ENCODE measurements at places on chromosomes 1 and 21.

GRCh38 chr1:82048596-82048995 is 247.9 kb downstream of the ADGRL2 start:
- DNase-seq: no peak

DNA sequence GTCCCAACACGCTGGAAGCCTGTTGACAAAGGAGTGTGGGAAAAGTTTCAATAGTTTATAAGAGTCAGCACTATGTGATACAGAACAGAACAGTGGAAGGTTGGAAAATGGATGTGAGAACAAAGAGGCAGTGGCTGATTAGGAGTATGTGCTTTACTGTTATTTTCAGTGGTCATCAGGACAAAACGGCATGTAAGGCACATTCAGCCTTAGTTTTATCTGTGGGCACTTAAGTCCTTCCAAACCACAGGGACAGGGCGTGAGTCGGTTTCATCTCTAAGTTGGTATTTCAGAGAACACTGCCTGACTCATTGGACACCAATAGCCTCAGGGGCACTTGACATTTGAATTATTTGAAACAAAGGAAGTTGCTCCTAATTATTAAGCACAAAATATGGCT is 306.9 kb downstream of the ASTN1 start:
- DNase-seq: no peak

GRCh38 chr21:15063081-15063813 is 1.6 kb downstream of the NRIP1 start:
- no peak for DNase-seq

- no peak for DNase-seq
These were observed 133.6 kb downstream of the TGFBR3 start for GRCh38 chr1:91752324-91752723.

- DNase-seq: no peak
These were observed 308.8 kb downstream of the COL11A1 start for GRCh38 chr1:102799496-102799895.

- DNase-seq: no peak
These were observed 812.8 kb upstream of the BRINP3 start for GRCh38 chr1:191290441-191290840.

DNA sequence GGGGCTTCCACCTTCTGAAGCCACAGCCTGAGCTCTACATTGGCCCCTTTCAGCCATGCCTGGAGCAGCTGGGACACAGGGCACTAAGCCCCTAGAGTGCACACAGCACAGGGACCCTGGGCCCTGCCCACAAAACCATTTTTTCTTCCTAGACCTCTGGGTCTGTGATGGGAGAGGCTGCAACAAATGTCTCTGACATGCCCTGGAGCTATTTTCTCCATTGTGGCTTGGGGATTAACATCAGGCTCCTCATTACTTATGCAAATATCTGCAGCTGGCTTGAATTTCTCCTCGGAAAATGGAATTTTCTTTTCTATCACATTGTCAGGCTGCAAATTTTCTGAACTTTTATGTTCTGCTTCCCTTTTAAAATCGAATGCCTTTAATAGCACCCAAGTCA is 795.7 kb downstream of the LTN1 start:
- no peak for DNase-seq

GRCh38 chr1:81308191-81308590 is 492.5 kb upstream of the ADGRL2 start:
- no peak for DNase-seq

- peak; percentile 53 for DNase-seq
These were observed 34.8 kb downstream of the CHAF1B start for GRCh38 chr21:36419996-36420395.

- peak; percentile 72 for DNase-seq
These were observed at the start of gene S100A10 for GRCh38 chr1:151993734-151994496. TSS of gene S100A10 (minus strand) at chr1:151993859. CDS start at chr1:151986230, 7,629 bp downstream.

DNA sequence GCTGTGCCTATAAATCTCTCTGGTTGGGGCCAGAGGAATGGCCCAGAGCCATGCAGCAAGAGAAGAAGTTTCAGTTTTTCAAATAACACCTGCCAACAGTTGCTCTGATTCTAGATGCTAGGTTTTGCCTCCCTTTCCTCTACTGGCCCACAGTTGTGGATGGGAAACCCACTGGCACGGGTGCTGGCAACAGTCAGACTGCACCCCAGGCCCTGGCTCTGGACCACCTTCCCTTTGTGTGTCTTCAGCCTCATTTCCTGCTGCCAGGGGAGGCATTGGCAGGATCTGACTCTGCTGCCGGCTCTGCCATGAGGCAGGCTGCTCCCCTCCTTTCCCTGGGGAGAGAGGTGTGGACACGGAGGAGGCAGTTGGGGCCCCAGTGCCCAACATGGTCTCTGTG is 142.0 kb downstream of the IGSF21 start:
- no peak for DNase-seq

GRCh38 chr1:239389703-239390102 is 3.3 kb downstream of the CHRM3 start:
- no peak for DNase-seq

DNA sequence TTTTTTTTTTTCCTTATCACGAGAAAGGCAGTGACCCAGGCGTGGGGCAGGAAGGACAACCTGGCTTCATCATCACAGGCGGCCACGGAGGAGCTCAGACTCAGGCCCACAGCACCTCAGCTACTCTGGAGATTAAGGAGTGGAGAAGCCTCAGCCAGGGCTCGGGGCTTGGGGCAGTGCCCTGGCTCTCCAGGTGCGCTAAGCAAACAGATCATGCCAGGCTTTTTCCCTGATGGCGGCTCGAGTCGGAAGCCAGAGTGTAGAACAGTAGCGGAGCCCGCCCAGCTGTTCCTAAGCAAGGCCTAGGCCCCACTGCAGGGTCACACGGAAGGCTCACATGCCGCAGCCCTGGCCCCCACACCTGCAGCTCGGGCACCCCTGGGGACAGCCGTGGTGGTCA is 70.7 kb downstream of the AGPAT3 start:
- no peak for DNase-seq

- no peak for DNase-seq
These were observed 62.3 kb downstream of the GON4L start for GRCh38 chr1:155794605-155795245.

DNA sequence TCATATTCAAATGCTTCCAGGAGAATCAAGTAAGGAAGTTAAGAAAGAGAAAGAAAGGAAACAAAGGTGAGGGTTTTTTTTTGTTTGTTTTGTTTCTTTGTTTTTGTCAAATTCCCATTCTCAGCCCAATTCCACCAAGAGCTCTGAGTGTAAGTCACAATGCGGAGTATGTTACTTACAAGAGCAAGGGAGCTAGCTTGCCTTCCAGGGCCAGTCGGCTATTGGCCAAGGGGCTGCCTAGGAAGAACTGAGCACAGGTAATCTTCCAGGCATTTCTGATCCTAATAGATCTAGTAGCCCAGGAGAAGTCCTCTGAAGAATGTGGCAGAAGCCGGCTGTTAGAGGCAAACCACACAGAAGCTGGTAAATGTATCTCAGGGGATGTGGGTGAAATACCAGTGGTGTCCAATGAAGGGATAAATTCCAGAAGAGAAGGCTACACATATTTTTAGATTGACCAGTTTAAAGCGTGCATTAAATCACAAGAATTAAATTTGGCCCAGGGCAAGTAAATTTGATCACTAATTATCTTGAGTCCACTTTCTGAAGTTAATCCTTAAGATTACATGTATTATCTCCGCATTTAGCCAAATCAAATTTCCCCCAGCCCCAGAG is 239.6 kb upstream of the ADAMTS5 start:
- no peak for DNase-seq

All from activated CD4-positive, CD25-positive, alpha-beta regulatory T cell treated with anti-CD3 and anti-CD28 coated beads, Interleukin-2, amount 50 U/mL, for 72 hours (primary cell).